Fibroblast of skin of left quadriceps (primary cell): ENCODE measurements at places on chromosomes 13 and 19.

DNA sequence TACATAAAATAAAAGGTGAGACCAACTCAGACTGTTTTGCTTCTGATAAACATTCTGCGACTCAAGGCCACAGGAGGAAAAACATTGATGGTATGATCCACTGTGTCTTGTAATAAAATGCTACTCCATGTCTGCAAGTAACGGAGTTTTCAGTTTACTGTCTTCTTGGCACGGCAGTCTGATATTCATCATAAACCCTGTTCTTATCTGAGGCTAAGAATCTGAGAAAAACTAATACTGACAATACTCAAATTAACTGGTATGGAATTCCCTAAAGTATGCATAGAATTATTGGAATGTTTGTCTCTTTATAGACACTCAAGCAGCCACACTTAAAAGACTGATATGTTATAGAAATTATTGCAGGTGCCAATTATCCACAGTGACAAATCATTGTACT lies 125.5 kb downstream of the TBC1D4 start:
- DNase-seq: no peak

- peak; percentile 8 for DNase-seq
These were observed 1419.8 kb downstream of the UQCRFS1 start for GRCh38 chr19:27793128-27793643.

DNA sequence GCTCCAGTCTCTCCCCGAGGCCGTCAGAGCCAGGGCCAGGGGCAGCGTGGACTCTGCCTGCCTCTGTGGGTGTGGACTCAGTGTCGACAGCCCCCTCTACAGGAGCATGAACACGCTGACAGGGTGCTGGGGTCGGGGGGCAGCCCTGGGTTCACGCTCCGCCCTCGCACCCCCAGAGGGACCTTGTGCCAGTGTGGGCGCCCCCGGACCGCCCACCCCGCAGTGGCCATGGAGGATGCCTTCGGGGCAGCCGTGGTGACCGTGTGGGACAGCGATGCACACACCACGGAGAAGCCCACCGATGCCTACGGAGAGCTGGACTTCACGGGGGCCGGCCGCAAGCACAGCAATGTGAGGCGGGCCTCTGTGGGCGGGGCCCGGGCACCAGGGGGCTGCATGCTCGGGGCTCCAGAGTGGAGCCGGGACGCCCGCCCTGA lies 8.3 kb downstream of the TRPM4 start:
- DNase-seq: no peak

GRCh38 chr13:28576067-28576466 lies 81.1 kb upstream of the FLT1 start:
- DNase-seq: no peak

DNA sequence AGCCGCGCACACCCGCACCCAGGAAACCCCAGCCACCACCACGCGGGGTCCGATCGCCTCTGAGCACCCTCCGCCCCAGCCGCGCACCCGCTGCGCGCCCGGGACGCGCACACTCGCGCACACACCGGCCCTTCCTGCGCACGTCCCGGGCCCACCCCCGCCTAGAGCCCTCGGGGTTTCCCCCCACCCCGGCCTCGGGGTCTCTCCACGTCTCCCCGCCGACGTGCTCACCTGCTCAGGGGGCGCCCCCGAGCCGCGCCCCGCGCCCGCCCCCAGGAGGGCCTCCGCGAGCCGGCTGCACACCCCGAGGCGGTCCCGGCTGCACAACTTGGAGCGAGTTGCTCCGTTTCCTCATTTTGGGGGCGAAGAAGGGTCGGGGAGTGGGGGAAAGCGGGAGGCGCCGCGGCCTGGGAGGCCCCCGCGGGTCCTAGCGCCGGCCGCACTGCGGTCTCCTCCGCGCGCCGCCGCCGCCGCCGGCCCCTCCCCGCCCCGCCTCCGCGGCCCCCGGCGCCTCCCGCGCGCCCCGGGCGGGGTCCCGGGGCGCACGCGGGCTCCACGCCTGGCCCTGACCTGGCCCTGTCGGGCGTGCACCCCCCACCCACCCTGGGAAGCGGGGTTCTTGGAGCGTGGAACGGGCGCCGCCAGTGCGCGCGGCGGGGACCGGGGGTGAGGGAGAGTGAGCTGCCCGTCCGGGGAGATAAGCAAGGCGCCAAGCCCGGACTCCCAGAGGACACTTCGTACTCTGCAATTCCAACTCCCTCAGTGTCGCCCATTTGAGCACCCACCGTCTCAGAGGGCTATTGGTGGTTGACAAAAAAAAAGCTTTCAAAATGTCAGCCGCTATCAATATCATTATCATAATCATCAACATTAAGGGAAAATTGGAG lies at the start of gene MATK:
MATK (minus strand) TSS at position 444 of the 887 bp plus-strand sequence. CDS start 1,246 bp downstream, outside the sequence.
- no peak for DNase-seq

GRCh38 chr13:97354808-97355207 lies 79.2 kb upstream of the RAP2A start:
- DNase-seq: no peak

GRCh38 chr13:37632294-37632693 lies 33.7 kb upstream of the POSTN start:
- DNase-seq: no peak

GRCh38 chr13:43159026-43159461 lies 135.7 kb downstream of the DNAJC15 start:
- DNase-seq: peak; percentile 54

GRCh38 chr19:4524808-4525562 lies 6.7 kb upstream of the PLIN4 start:
- DNase-seq: no peak

DNA sequence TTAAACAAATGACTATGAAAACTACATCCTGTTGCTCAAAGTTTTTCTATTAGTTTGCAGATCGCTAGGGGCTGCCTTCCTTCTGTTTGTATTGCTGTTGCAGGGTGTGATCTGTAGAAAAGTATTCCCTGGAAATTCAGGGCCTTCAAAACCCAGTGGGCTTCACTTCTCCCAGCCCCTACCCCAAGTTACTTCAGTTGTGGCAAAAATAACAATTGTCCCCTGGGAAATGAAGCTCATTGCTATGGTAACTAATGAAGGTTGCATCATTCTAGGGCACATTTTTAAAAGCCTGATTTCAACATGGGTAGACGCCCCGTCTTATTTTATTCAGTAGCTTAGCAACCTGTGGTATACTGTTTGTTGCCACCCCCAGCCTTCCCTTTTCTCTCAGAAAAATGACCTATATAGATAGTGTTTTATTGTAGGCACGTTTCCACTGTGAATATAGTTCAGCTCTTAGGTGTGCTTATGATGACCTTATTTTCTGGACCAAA lies 60.9 kb downstream of the WDFY2 start:
- no peak for DNase-seq

GRCh38 chr19:18007044-18007916 lies 690 bp upstream of the ARRDC2 start:
- peak; percentile 34 for DNase-seq

DNA sequence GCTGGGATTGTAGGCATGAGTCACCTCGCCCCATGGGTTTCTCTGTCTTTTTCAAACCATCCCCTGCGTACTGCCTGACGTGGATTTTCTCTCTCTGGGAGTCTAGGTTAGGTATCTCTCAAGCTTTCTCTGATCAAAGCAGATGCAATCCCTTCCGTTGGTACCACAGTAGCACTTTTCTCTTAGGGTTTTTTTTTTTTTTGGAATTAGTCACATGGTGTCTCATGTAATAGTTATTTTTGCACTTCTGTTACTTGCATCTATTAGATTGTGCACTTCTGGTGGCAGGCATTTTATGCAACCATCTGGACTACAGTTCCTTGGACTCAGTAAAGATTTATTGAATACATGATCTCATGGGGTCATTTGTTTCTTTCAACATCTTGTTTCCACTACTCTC lies 72.1 kb downstream of the GPC6 start:
- DNase-seq: peak; percentile 57

- DNase-seq: no peak
These were observed 48.7 kb upstream of the ITM2B start for GRCh38 chr13:48184260-48184659.

- DNase-seq: no peak
These were observed 1023.5 kb downstream of the PCDH17 start for GRCh38 chr13:58655086-58655485.

DNA sequence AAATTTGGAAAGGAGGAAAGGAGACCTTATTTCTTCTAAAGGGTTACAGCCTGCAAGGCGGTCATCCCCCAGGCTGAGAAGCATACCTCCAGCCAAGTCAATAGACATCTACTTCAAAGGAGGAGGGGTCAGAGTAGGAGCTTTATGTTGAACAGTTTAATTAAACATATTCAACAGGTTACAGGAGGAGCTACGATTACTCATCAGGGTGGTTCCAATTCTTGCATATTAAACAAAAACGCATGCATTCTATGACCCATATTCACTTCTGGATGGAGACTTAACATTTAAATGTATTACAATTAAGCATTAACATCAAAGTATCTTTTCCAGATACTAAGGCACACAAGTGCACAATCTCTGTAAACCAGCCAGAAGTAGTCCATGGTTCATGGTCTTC lies 1955.0 kb downstream of the PCDH9 start:
- no peak for DNase-seq

DNA sequence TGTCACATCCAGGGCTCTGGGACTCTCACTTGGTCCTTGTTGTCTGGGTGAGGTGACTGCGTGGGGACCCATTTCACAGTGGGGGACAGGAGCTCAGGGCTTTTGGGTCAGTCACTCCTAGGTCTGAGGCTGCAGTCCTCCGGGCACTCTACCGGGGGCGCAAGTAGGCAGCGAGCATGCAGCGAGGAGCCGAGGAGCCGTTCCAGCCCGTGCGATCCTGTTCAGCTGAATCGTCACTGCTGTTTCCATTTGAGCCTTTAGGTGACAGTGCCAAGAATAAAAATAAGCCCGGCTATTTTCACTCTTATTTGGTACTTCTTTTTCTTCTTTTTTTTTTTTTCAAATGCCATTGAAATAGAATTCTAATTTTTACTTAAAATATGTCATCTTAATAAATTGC lies 126.5 kb downstream of the ZNF536 start:
- no peak for DNase-seq

- no peak for DNase-seq
These were observed 11.5 kb upstream of the COLGALT1 start for GRCh38 chr19:17543986-17544385.

- DNase-seq: no peak
These were observed 84.3 kb downstream of the SIPA1L3 start for GRCh38 chr19:37991176-37991835.

DNA sequence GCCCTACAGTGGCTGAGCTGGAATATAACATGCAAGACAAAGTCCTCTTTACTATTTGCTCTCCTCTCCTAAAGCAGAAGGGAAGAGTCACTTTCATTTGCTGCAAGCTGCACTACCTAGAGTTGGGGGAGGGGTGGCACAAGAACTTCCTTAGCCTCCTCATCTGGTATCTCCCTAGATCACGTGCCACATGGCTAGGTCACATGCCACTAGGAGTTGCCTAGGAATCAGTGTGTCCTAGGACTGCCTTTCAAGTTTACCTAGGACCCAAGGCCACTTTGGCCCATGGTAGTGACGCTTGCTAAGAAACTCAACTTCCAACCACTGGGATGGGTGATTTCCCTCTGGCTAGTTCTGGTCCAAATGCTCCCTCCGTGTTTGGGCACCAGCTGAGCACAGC lies 625.2 kb downstream of the DIAPH3 start:
- no peak for DNase-seq

DNA sequence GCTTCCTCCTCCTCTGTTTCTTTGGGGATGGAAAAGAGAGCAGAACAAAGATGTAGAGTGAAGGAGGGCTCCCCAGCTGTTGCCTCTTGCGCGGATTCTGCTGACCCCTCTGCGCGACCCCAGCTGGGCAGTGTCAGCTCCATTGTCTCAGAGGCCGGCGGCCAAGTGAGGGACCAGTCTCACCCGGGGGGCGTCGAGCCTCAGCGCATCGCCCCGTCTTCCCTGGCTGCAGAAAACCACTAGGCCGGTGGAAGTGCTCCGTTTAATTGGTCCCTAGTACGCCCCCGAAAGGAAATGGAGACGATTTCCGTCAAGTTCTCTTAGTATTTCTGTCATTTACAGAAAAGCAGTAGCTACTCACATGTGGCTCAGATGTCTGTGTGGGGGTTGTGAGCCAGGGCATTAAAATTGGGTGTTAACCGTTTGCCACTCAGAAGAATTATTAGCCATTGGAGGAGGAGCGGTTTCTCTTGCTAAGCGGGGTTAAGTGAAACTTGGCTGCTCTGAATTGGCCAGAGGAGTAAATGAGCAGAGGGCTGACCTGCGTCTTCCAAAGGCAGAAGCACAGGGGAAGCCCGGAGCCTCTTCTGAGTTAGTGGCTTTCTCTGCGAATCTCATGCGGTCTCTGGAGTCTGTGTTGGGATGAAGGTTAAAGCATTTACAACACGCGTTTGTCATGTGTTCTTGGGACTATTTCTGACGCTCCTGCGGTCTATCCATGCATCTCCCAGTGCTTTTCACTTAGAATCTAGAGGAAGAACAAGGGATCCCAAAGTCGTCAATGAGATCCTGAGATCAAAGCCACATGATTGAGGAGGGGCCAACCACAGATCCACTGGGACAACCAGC lies 132.8 kb upstream of the MYO16 start:
- no peak for DNase-seq

- DNase-seq: no peak
These were observed 77.1 kb downstream of the GGACT start for GRCh38 chr13:100511466-100511865.

- peak; percentile 21 for DNase-seq
These were observed 94.2 kb downstream of the FRY start for GRCh38 chr13:32125751-32126150.

GRCh38 chr13:113724780-113725315 lies 34.2 kb upstream of the TMEM255B start:
- peak; percentile 25 for DNase-seq

DNA sequence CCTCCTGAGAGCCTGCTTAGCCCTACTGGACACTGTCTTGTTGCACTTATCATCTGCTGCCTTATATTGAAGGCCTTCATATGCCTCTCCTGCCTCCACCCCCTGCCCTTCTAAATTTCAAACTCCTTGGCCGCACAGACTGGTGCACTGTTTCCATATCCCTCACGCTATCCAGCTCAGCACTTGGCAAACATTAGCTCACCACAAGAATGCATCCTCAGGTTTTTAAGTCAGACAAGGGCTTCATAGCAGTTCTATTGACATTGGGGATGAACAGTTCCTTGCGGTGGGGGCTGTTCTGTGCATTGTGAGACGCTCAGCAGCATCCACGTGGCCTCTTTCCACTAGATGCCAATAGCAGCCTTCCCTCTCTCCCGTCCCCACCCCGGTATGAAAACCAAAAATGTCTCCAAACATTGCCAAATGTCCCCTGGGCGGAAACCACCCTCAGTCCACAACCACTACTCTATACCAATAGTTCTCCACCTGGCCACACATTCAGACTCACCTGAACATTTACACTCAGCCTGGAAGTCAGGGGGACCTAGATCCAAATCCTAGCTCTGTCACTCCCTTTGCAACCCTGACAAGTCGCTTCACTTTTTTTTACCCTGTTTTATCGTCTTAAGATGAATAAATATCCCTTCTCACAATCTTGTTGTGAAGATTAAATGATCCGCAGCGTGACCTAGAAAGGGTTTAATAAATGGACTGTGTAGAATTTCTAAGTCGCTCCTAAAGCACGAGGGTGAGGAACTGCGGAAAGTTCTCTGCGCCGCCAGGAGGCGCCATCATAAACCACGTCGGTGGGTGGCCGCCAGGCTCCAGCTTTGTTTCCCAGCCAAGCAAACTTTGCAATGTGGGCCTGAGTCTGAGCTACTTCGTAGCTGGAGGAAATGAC lies 3.6 kb upstream of the CEACAM3 start:
- no peak for DNase-seq

GRCh38 chr19:49772850-49773432 lies 6.1 kb downstream of the AP2A1 start:
- DNase-seq: no peak
